ENCODE measurements at places on chromosomes 4 and X.

- no peak for DNase-seq
Observed at GRCh38 chr4:107261241-107261874, 225.2 kb upstream of the DKK2 start.

DNA sequence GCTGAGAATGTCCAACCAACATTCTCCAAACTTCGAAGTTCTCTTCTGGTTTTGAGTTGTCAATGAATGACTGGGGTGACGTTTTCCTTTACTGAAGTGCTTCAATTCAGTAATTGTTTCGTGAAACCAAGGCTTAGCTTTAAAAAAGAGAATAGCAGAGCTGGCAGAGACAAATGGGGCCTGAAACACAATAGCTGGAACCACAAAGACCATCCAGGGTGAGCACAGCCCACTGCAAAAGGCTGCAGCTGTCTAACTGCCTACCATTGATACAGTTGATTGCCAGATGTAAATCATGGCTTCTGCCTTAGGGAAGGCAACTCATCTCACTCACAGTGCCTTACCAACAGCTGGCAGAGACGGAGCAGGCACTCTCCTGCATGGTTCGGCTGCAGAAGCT is 78.7 kb upstream of the ZNF518B start:
- no peak for DNase-seq

DNA sequence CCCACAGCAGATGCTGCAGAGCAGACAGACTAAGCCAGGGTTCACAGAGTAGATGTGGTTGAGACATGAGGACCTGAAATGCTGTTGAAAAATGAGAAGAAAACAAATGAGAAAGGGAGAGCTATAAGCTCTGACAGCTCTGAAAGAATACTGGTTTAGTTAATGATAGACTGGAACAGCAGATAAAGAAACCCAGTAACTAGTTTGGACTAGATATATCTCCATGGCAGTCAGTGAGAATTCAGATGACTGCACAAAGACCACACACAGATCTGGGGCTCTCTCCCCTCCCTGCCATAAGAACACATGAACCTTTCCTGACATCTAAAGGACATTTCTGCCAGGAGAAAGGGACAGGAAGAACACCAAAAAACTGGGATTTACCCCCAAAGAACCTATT is 8.2 kb downstream of the NAA11 start:
- DNase-seq, result no peak

DNA sequence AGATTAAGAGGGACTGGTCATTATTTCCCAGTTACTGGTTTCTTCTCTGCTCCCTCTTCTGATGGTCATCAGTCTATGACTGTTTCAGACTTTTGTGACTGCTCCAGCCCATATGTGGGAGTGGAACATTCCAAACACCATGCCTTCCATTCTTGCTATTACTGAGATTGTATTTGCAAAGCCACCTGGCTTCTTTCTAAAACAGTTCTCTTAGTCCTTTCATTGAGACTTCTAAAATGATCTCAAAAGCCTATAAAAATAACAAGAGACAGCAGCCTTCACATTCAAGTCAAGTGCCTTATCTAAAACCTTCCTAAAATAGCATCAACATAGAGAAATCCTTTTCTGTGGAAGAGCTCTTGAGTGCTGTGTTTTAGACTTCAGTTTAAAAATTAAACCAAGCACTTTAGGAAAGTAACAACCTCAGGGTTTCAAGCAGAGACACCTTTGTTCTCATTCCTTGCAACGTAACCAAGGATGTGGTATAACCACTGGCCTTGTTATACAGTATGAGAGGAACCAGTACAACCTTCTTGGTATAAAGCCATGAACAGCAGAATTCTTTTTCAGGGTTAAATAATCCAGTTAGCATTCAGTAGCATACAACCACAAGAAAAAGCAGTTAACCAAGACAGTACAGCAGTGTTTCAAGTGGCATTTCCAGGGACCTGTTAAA is 97.1 kb downstream of the NFKB1 start:
- DNase-seq, result no peak

GRCh38 chr4:24862073-24862751 is 50.6 kb downstream of the CCDC149 start:
- DNase-seq, result no peak

DNA sequence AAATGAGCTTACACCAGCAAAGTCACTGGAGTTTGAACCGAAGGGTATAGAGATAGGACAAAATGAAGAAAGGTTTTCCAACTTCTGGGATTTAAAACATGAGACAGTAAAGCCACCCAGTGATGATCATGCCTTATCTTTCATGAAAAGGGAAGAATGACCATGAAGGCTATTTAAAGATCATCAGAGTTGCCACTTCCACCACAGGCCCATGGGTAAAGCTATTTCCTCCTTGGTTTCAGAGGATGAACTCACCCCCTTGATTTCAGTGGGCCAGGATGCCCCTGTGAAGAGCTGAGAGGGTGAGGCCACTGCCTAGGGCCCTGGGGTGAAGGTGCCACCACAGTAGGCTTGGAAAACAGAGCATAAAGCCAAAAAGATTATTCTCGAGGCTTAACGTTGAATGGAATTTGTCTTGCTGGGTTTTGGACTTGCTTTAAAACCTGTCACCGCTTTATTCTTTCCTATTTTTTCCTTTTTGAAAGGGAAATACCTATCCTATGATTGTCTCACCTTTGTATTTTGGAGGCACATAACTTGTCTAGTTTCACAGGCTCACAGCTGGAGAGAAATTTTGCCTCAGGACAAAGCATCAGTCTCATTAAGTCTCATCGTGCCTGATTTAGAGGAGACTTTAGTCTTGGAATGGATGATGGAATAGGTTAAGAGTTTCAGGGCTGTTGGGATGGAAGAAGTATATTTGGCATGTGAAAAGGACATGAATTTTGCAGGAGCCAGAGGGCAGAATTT is 254.0 kb downstream of the SNCA start:
- DNase-seq, result no peak
